NCI-H1930 (cell line): ENCODE measurements at places on chromosomes 5 and 9.

- no peak for DNase-seq
Observed at GRCh38 chr5:85266692-85267091, 882.0 kb upstream of the EDIL3 start.

GRCh38 chr9:135990468-135991429 lies 29.6 kb upstream of the UBAC1 start:
- DNase-seq = peak; percentile 11

DNA sequence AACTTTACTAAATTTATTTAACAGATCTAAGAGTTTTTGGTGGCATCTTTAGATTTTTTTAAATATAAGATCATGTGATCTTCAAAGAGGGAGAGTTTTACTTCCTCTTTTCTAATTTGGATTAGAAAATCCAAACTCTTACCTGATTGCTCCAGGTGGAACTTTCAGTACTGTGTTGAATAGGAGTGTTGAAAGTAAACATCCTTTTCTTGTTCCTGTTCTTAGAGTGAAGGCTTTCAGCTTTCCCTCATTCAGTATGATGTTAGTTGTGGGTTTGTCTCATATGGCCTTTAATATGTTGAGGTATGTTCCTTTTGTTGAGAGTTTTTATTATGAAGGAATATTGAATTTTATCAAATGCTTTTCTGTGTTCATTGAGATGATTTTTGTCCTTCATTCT lies 650.0 kb upstream of the SGCD start:
- DNase-seq = no peak

- DNase-seq = no peak
Observed at GRCh38 chr5:107373549-107374263, 297.0 kb downstream of the EFNA5 start.

DNA sequence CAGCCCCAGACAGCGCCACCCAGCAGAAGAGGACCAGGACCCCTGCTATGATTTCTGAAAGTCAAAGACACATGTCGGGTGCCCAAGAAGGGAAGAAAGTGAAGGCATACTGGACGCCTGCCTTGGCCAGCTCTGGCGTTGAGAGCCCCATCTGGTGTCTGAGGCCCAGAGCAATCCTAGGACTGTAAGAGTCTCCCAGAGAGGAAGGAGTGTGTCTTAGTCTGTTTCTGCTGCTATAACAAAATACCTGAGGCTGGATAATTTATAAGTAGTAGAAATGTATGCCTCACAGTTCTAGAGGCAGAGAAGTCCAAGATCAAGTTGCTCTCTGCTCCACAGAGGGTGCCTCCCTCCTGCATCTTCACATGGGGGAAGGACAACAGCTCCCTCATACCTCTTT lies 10.8 kb downstream of the RASGEF1C start:
- no peak for DNase-seq

- DNase-seq = no peak
Observed at GRCh38 chr9:109411069-109411761, 86.9 kb downstream of the PTPN3 start.

DNA sequence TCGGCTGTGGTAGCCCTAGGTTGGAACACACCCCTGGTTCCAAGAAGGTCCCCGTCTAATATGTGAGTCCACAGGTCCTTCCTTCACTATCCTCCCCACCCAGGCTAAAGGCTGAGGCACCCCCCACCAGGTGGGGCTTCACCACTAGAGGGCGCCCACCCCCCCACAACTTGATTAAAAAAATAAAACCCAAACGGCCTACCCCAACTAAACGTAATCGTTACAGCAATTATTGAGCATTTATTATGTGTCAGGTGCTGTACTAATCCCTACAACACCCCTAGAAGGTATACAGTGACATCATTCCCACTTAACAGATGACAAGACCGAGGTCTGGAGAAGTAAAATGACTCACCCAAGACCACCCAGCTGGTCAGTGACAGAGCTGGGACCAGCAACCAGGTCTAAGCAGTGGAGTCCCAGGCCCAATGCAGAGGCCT lies 65.0 kb downstream of the FGF18 start:
- no peak for DNase-seq
